ENCODE measurements at places on chromosomes 3 and 15. TPM values are rescaled to one million over a fixed set of nuclear protein-coding genes. Genes with fewer than 3 reads are reported as not detected.

The SOX14 gene
- total RNA-seq = not detected

The FGD5 gene
- total RNA-seq = not detected

The SERINC4 gene
- 0.04 TPM for total RNA-seq

The FSTL1 gene
- total RNA-seq = 86.4 TPM

The POC1A gene
- total RNA-seq = 21.9 TPM

The CPNE9 gene
- total RNA-seq = not detected

The DPPA2 gene
- total RNA-seq = not detected

The XCR1 gene
- not detected for total RNA-seq

The CFAP100 gene
- total RNA-seq = not detected

The SEMA5B gene
- not detected for total RNA-seq

The HACD3 gene
- total RNA-seq = 84.9 TPM

The SKOR1 gene
- total RNA-seq = not detected

The ECE2 gene
- not detected for total RNA-seq

The GUCA1C gene
- not detected for total RNA-seq
